ENCODE measurements at places on chromosomes 6 and 20. TPM values are rescaled to one million over a fixed set of nuclear protein-coding genes. Genes with fewer than 3 reads are reported as not detected.

GRCh38 chr20:38126932-38127621 is 38.0 kb downstream of the TGM2 start:
- no peaks in the 10 kb centered on the region for H3K36me3 ChIP-seq
- no peaks in the 10 kb centered on the region for H3K27me3 ChIP-seq
- no peak for DNase-seq
- no peak overlapping the region for H3K4me3 ChIP-seq
- peak overlapping the region; percentile 39 for H3K27ac ChIP-seq

TSPO2 gene
- total RNA-seq: not detected

OPN5 gene
- not detected for total RNA-seq

PRR18 gene
- not detected for total RNA-seq

DNA sequence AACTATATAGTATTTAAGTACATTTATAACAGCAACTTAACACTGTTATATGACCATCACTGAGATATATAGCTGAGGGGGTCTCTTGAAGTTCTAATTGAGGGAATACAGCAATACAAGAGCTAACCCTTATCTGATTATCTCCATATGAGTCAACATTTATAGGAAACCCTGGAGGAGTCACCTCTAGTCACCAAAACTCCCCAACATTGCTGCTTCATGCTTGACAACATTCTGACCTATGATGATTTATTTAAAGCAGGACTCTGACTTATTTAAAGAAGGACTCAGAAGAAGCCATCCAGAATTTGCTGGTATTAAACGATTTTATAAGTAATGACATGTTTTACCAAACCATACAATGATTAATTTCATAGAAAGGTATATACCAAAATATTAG is 182.6 kb upstream of the NOX3 start:
- no peaks in the 10 kb centered on the region for H3K36me3 ChIP-seq
- H3K4me3 ChIP-seq: no peak overlapping the region
- no peak overlapping the region for H3K27ac ChIP-seq
- H3K27me3 ChIP-seq: no peaks in the 10 kb centered on the region
- no peak for DNase-seq

SMOC2 gene
- 9.0 TPM for total RNA-seq

BPIFA1 gene
- not detected for total RNA-seq

DNA sequence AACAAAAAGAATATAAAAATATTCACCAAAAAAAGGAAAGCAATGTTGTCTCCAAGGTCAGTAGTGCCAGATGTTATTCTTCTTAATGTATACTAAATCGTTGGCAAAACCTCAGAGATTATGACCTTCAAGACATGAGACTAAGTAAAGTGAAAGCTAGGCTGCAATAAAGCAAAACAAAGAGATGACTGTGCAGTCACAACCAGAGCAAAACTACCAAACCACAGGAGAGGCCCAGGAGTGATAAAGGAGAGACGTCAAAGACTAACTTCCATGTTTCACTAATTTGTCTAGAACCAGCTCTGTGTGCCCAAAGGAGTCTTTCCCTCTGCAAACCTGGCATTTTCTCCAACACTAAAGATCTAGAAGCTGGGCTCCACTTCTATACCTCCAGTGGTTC is 155.9 kb upstream of the POU3F2 start:
- H3K4me1 ChIP-seq: no peaks in the 10 kb centered on the region
- H3K27me3 ChIP-seq: no peaks in the 10 kb centered on the region
- DNase-seq: no peak
- no peaks in the 10 kb centered on the region for H3K36me3 ChIP-seq
- no peak overlapping the region for H3K4me3 ChIP-seq
- H3K27ac ChIP-seq: no peak overlapping the region

OPRM1 gene
- not detected for total RNA-seq

GRCh38 chr6:98546376-98546775 is 288.0 kb upstream of the POU3F2 start:
- no peak for DNase-seq
- no peak overlapping the region for H3K4me3 ChIP-seq
- H3K27ac ChIP-seq: no peak overlapping the region
- no peaks in the 10 kb centered on the region for H3K27me3 ChIP-seq
- no peaks in the 10 kb centered on the region for H3K4me1 ChIP-seq

POM121L2 gene
- not detected for total RNA-seq

GRCh38 chr6:110688661-110689268 is 126.5 kb downstream of the CDK19 start:
- DNase-seq: peak; percentile 75
- H3K4me1 ChIP-seq: peaks cover 14% of the 10 kb centered on the region
- H3K4me3 ChIP-seq: no peak overlapping the region

RSPO3 gene
- total RNA-seq: 2.1 TPM

REPS1 gene
- total RNA-seq: 51.5 TPM

OTOR gene
- total RNA-seq: not detected

GRCh38 chr6:42307141-42307470 is 89.4 kb upstream of the MRPS10 start:
- no peaks in the 10 kb centered on the region for H3K36me3 ChIP-seq
- no peak overlapping the region for H3K4me3 ChIP-seq
- H3K4me1 ChIP-seq: peaks cover 19% of the 10 kb centered on the region

GRCh38 chr6:166268431-166268830 is 39.8 kb downstream of the PRR18 start:
- no peak overlapping the region for H3K27ac ChIP-seq
- DNase-seq: no peak
- H3K4me3 ChIP-seq: no peak overlapping the region
- no peaks in the 10 kb centered on the region for H3K27me3 ChIP-seq

DNA sequence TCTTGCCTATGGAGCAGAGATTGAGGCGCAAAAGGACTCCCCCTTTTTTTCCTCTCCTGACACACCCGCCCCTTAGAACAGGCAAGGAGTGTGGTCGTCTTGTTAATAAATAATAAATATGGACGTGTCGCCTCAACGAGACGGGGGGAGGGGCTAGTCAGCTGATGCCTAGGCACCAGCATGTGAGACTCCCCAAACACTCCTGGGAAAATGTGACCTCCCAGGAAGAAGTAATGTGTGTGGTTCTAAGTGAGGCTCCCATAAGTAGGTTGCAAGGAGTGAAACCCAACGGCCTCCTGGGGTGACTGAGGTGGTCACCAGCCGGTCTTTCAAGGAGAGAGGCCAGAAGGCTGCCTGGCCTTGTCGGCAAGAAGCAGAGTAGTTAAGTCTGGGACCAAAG is 1.1 kb upstream of the FAXC start:
- H3K36me3 ChIP-seq: no peaks in the 10 kb centered on the region
- H3K27ac ChIP-seq: no peak overlapping the region
- peak; percentile 15 for DNase-seq
- peaks cover 8% of the 10 kb centered on the region for H3K4me1 ChIP-seq
- no peaks in the 10 kb centered on the region for H3K27me3 ChIP-seq
- H3K4me3 ChIP-seq: no peak overlapping the region

All from thyroid gland (tissue), 4 donors.